Suppressor macrophage (primary cell): ENCODE measurements at places on chromosomes 13 and 19.

- DNase-seq: no peak
Measured at GRCh38 chr13:42660333-42660965, 86.5 kb downstream of the TNFSF11 start.

DNA sequence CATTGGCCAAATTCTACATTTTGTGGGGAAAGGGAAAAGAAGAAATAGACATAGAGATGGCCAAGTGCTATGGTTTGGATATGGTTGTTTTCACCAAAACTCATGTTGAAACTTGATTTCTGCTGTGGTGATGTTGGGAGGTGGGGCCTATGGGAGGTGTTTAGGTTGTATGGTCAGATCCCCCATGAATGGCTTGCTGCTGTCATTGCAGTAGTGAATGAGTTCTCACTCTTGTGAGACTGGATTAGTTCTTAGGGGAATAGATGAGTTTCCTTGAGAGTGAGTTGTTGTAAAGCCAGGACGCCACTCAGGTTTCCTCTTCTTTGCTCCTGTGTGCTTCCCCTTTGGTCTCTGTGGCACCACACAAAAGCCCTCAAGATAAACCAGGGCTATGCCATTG, 242.6 kb upstream of the RFC3 start:
- no peak for DNase-seq

DNA sequence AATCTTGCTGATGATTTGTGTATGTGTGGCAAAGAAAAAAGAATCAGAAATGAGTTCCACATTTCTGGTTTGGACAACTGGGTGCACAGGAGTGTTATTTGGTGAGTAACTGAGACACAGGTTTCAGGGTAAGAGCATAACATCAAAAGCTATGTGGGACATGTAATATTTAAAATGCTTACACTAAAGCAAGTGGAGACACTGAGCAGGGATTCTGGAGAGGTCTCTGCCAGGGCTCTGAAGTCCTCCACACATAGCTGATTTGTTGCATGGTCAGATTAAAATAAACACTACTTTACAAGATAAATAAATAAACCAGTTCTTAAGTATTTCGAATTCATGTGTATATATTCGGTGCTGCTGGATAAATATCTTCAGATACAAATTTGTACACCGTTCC, 16.3 kb upstream of the PEG3 start:
- no peak for DNase-seq

GRCh38 chr19:39248806-39249205, at the start of gene IFNL4:
IFNL4 (minus strand) TSS chr19:39248856.
- no peak for DNase-seq
